IPS-NIHi11 (cell line): ENCODE measurements at places on chromosomes 2 and 18.
A peak's percentile ranks its signal among the peaks of the same experiment; 100 is the strongest.

DNA sequence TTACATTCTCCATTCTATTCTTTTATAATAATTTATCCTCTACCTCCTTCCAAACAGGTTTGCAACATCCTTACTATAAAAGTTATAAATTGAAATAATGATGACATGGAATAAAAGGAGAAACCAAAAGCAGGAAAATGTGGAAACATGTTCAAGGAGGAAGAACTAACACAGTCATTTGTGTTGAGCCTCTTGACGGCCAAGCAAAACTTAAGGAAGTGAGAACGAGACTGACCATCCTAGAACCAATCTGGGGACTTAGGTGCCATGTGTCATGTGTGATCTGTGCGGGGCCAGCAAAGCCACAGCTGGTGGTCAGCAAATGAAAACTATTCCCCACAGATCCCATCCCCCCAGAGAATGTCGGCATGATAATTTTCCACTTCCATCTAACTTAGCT, 25.6 kb upstream of the FAM124B start:
- no peak for DNase-seq

GRCh38 chr18:62325806-62326645, 916 bp downstream of the TNFRSF11A start:
- no peak for DNase-seq

DNA sequence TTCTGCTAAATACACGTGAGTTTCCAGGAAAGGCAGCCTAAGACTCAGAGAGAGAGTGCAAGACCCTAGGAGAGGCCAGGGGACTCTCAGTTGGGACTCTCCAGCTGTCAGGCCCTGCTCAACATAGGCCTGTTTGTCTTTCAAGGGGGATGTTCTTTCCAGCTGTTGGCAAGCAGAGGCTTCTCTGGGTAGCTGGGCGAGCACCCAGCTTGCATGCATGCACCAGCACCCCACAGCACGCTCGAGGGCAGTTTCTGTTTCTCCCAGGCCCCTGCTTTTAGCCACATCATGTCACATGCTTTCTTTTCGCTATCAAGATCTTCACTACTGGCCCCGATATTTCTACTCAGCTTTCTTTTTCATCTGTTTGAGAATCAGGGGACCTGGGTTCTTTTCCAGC, 479.3 kb upstream of the HS6ST1 start:
- DNase-seq = no peak

DNA sequence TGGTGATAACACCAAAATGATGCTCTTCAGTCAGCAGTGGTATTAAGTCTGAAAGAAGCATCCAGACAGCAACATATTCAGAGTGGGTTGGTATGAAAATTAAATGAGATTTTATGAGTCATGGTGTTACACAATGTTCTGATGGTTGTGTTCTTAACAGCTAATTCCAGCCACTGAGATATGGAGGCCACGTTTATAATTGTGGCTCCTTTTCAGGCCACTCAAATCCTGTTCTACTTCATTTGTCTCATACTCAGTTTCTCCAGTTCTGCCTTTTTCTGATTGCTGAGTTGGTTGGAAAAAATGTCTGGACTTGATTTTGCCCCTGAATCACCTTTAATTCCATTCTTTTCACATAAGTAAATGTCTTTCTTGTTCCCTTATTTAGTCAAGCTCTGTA, 162.7 kb upstream of the COL3A1 start:
- DNase-seq = no peak

DNA sequence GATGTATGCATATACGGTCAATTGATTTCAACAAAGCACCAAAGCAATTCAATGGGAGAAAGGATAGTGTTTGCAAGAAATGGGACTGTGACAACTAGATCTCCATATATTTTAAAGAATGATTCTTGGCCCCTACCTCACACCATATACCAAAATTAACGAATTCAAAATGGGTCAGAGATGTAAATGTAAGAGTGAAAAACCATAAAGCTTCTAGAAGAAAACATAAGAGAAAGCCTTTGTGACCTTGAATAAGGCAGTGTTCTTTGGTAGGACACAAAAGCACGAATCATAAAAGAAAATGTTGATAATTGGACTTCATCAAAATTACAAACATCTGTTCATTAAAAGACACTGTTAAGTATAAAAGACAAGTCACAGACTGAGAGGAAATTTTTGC, 5.0 kb upstream of the PROC start:
- no peak for DNase-seq

DNA sequence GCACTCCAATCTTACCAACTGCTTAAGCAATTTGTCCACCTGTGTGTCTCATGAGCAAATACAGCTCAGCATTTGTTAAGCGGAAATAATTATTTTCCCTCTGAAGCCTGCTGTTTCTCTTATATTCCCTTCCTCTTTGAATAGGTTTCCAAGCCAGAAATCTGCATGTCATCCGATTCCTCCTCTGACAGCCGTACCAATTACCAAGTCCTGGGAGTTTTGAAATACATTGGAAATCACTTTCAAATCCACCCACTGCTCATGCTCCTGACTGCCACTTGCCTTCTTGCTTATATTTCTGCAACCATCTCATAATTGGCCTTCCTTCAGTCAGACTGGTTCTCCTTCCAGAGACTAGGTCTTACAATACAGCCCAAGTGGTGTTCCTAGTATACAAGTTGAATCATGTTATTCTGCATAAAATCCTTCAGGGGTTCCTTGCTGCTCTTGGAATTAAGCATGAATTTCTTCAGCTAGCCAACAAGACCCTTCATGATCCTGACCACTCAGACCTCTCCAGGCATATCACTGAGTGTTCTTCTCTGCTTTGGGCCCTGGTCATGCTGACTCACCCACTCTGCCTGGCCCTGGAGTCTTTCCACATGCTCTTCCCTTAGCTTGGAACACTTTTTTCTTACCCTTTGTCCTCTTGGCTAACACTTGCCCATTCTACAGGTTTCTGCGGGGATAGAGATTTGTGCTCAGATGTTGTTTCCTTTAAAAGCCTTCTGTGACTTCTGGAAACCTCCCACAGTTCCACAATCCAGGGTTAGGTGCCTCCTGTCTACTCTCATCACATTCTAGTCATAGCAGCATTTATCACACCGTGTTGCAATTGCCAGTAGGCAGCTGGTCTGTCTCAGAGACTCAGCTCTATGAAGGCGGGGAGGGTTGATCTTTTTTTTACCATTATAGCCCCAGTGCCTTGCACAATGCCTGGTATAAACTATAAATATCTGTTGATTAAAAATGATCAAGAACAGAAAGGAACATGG, 157.6 kb downstream of the ARL6IP6 start:
- no peak for DNase-seq

GRCh38 chr2:143607231-143608062, 478.2 kb downstream of the ARHGAP15 start:
- DNase-seq = peak; percentile 56

DNA sequence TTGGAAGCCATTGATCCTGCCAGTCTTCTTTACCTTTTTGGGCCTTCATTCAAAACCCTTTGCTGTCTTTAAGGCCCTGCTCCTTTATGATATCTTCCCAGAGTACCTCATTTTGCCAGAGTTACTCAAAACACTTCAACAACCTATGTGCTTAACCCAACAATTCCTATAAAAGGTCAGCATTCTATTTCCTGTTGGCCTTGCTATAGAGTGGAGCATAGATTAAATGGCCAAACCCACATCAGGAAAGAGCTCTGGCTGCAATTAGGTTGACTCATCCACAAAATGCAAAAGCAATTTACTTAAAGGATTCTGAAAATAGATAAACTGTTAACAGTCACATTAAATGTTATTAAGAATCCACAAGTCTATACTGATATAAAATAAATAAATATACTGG, 21.2 kb downstream of the MRPL33 start:
- no peak for DNase-seq

GRCh38 chr2:143928184-143928583, 591.7 kb downstream of the ZEB2 start:
- DNase-seq = no peak

GRCh38 chr2:72141032-72141645, 6.5 kb downstream of the CYP26B1 start:
- DNase-seq = no peak

GRCh38 chr2:195533771-195534642, 123.0 kb upstream of the SLC39A10 start:
- peak; percentile 9 for DNase-seq

DNA sequence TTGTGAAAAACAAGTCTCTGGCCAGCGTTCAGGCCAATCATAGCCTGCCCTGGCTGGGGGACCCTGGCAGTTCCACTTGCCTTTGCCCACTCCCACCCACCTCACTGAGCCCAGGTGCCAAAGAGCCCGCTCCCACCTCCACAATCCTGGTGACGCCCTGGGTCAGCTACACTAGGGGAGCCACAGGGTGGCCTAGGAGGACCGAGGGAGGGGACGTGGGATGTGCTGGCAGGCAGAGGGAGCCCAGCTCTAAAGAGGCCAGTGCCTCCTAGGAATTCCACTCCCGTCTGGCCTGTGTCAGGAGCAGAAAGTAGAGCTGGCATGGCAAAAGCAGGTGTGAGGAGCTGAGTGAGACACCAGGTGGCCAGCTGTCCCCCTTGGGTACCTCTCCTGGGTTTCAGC, 49.3 kb downstream of the TNS1 start:
- DNase-seq = no peak

- DNase-seq = no peak
These were observed 39.5 kb upstream of the TANK start for GRCh38 chr2:161120775-161121174.

DNA sequence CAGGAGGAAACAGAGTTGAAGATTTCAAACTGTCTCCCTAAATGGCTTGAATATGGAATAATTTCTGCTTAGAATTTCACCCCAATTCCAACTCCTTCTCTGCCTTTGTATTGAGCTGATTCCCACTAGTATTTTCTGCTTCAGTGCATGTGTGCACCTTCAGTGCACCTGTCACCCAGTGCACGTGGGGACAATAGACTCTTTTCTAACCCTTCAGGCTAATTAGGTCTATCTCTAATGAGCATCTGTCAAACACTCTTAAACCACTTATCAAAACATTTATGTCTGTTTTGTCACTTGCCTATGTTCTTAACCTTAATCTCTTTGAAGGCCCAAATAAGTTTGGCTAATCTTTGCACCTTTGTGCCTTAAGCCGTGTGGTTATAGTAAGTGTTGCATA, 232.0 kb upstream of the NETO1 start:
- no peak for DNase-seq

GRCh38 chr2:239259603-239260298, 141.1 kb downstream of the HDAC4 start:
- DNase-seq = no peak

DNA sequence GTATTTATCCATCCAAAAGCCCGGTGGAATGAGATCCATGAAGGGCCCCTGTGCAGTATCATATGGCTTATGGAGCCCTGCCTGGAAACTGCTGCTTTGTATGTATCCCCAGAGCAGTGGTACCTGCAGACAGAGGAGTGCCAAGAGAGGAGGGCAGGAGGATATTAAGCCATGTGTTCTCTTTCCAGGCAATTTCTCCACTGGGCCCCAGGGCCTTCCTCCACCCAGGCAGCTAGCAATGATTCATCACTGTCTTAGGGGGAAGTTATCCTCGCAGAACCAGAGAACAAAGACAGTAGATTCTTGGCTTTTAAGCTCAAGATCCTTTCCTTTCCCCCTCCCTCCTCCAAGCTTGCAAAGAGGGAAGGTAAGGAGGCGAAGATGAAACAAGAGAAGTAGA, 98.1 kb downstream of the LRRC30 start:
- DNase-seq = no peak

GRCh38 chr18:64037812-64038414, 68.0 kb downstream of the SERPINB8 start:
- DNase-seq = peak; percentile 64

GRCh38 chr18:56652802-56653201, 1.6 kb downstream of the WDR7 start:
- no peak for DNase-seq

- DNase-seq = no peak
These were observed 77.9 kb upstream of the DOCK10 start for GRCh38 chr2:225120186-225120585.

GRCh38 chr2:88590998-88591613, 36.2 kb downstream of the EIF2AK3 start:
- DNase-seq = peak; percentile 77

GRCh38 chr2:224094413-224094812, 55.3 kb upstream of the SERPINE2 start:
- no peak for DNase-seq

- DNase-seq = no peak
These were observed 28.7 kb upstream of the MFSD6 start for GRCh38 chr2:190379249-190379964.

- peak; percentile 77 for DNase-seq
These were observed 15.9 kb upstream of the C1QL2 start for GRCh38 chr2:119174216-119174992.

DNA sequence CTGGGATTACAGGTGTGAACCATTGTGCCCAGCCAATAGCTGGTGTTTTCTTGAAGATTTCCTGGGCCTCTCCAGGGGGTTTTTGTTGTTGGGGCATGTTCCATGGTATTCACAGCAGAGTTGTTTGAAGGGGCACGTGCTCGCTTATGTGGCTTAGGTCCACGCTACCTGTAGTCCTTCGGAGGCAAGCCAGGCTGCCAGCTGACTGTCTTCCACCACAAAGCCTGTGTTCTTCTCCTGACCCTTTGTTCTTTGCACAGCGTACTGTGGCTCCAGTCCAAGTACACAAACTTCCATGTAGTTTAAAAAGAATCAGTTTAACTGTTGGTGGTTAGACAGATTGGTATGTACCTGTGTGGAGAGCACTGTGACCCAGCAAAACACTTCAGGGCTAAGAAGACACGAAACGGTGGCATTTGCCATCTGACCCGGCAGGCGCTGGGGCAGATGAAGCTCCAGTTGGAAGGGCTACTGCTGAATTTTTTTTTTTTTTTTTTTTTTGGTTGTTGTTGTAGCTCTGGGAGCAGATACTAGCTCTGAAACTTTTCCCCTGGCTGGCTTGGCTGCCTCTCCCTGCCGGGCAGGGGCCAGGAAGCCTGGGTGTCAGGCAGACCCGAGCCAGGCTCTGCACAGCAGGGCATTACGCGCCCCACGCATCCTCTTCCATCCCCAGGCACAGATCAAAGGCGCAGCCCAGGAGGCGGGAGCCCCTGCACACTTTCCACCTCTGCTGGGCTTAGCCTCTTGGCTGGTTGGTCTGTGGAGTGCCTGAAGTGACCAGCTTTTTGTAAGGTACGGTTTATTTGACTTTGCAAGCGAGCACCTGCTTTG, 5.7 kb downstream of the GREB1 start:
- DNase-seq = no peak

GRCh38 chr2:83068714-83069113, 1390.4 kb downstream of the SUCLG1 start:
- DNase-seq = no peak
